ENCODE measurements at places on chromosomes 12 and 14.

DNA sequence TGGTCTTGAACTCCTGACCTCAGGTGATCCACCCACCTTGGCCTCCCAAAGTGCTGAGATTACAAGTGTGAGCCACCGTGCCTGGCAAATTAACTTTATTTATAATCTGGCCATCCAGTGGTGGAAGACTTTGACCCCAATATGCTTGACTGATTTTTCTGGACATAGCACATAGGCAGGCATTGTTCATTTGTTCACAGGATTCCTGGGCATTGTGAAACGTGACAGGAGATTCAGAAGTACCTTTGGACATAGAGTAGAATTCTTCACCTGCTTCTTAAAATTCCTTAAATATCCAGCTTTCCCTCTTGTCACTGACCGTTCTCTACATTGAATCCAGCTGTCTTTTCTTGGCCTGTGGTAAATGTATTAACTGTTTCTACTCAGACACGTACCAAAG is 103.1 kb downstream of the SCN8A start:
- DNase-seq, result no peak

GRCh38 chr12:26226629-26227360 is 31.4 kb downstream of the SSPN start:
- DNase-seq, result peak; percentile 55

- DNase-seq, result no peak
Observed at GRCh38 chr14:94058128-94058673, 22.8 kb downstream of the DDX24 start.

- peak; percentile 29 for DNase-seq
Observed at GRCh38 chr14:66746316-66747006, 238.5 kb downstream of the GPHN start.

- peak; percentile 91 for DNase-seq
Observed at GRCh38 chr14:70665448-70666360, 24.0 kb downstream of the TTC9 start.

GRCh38 chr12:55659486-55660385 is 23.0 kb downstream of the OR10P1 start:
- no peak for DNase-seq

- DNase-seq, result no peak
Observed at GRCh38 chr12:1203735-1204019, 212.7 kb downstream of the ERC1 start.

DNA sequence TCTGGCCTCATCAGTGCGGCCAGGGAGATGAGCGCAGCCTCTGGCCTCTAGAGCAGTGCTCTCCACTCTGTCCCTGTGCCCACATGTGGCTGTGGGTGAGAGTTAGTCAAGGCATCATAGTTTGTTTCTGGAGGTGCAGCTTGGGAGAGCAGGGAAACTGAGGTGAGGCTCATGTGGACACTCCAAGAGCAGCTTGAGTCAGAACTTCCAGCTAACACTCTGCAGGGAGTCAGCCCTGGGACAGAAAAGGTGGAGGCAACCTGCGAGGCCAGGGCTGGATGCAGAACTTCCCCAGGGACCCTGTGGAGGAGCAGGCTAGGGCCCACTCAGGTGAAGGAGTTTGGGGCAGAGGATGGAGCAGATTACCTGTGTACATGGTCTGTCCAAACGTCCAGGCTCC is 10.8 kb downstream of the ISCA2 start:
- no peak for DNase-seq

GRCh38 chr14:65846196-65846868 is 433.8 kb downstream of the FUT8 start:
- no peak for DNase-seq

- DNase-seq, result no peak
Observed at GRCh38 chr12:12207746-12208145, 59.1 kb downstream of the LRP6 start.

- DNase-seq, result no peak
Observed at GRCh38 chr12:130711756-130712155, 4.3 kb downstream of the RIMBP2 start.

DNA sequence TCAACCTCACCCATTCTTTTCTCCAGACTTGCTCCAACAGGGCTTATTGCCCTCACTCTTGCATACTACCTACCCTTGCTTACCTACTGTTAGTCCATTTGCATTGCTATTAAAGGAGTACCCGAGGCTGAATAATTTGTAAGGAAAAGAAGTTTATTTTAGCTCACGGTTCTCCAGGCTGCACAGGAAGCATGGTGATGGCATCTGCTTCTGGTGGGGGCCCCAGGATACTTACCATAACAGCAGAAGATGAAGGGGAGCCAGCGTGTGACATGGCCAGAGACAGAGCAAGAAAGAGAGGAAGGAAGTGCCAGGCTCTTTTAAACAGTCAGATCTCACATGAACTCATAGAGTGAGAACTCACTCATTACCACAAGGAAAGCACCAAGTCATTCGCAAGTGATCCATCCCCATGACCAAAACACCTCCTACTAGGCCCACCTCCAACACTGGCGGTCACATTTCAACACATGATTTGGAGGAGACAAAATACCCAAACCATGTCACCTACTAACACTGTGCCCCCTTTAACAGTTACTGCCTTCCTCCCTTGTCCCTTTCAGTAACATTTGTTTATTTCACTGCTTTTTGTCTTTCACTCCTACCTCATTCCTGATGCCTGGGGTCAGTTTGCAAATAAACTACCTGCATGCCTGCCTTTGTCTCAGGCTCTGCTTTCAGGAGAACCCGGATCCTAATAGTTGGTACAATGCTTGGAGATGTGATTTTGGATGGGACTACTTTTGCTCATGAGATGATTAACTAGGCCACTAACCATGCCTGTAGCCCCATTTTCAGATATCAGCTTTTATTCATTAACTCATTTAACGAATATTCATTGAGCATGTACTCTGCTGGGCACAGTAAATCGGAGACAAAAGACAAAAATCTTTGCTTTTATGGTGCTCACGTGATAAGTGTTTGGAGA is 41.6 kb upstream of the CSRP2 start:
- DNase-seq, result no peak

- no peak for DNase-seq
Observed at GRCh38 chr14:39367387-39367751, 64.9 kb downstream of the FBXO33 start.
